Muscle of back (tissue), 13 donors: ENCODE measurements at places on chromosomes 3 and 15.

DNA sequence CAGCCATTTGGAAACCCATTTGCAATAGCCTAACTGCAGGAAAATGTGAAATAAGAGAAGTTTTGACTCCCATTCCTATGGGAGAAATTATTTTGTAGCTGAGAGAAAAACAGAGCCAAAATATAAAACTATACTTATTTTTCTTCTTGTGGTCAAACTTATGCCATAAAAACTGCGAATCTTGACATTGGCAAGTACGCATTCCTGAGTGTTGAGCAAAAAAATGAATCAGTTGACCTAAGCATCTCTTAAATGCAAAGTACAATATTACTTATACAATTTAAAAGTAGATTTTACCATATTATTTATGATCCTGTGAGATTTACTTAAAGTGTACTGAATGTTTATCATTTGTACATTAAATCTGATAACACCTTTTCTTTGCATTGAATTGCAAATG, 50.1 kb upstream of the CMC1 start:
- no peak for DNase-seq

DNA sequence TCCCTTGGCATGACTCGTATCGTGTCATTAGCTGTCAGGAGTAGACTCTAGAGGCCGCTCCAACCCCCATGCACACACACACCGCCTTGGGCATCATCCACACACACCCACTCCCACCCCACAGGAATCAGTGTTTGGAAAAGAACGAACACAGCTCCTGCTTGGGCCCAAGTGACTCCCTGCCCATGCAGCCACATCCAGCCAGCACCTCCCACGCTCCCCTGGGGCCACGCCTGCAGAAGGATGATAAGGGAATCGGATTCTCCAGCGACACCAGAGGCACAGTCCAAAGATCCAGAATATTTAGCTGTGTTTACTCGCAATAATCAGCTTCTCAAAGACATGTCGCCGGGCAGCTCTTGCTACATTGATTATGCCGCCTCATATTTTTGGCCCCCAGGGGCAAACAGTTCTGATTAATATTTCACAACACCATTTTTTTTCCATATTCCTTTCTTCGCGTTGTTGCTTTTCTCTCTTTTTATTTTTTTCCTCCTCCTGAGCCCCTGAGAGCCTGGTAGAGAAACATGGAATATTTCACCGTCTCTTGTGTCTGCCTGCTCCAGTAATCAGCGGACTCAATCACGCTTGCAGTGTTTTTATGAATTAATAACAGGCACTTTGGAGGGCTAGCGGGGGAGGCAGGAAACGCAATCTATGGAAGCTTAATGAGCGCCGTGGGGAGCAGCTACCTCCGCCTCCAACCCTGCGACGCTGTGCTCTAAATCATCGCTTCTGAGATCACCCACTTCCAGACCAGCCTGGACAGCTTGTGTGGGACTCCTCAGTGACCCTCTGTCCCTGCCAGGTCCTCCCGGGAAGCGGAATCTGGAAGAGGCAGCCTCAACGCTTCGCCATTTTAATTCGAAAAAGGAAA, 221.4 kb downstream of the TLE3 start:
- DNase-seq: no peak

DNA sequence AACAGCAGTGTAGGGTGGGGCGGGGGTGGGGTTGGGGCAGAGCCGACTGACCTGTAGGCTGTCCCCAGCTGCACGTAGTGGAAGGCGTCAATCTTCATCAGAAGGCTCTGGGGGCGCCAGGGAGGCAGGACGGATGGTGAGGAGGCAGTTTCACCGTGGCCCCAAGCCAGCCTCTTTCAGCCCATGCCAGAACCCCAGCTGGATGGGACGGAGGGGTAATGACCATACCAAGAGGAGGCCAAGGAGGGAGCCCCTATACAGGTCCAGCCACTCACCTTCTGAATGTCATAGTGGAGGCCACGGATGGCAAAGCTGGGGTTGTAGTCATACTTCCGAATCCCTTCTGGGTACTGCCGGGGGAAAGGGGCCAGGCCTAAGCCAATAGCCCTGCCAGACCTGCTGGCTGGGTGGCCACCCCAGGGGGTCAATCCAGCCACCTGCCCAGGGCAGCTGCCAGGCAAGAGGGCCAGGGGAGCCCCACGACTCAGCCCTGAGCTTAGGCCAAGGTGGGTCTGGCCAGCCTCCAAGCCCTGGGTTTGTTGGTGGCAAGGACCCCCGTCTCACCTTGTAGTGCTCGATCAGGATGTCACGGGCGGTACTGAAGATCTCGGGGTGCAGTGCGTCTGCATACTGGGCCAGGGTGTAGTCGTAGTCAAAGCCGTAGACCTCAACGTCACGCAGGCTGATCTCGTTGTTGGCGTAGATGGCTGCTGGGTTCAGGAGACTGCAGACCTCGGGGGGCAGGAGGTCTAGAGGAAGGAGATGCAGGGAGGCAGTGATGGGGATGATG, 4.9 kb downstream of the NT5DC2 start:
- DNase-seq: no peak

- DNase-seq: no peak
Measured at GRCh38 chr3:17032407-17033034, 147.8 kb downstream of the PLCL2 start.

DNA sequence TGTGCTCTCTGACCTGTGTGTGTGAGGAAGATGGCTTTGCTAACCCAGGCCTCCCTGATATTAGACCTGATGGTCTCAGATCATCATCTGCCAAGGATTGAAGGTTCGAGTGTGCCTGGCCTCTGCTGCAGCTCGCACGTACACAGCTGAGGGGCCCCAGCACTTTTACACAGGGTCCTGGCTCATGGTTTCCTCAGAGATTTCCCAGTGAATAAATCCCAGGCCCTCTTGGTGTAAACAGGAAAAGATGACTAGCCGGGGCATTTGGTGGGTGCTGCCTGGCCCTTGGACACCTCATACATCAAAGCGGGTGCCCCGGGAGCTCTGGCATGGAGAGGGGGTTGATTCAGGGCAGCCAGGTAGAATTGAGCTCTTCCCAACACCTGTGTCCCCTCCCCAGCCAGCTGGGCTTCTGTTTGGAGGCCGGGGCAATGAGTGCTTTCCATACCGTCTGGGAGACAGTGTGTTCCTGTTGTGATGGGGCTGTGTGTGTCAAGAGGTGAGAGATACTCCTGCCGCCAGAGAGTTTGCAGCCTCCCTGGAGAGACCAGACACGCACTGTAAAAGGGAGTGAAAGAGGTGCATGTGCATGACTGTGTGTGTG, 72.5 kb upstream of the TLE3 start:
- no peak for DNase-seq

- DNase-seq: peak; percentile 64
Measured at GRCh38 chr3:66483006-66483405, 17.8 kb downstream of the LRIG1 start.

DNA sequence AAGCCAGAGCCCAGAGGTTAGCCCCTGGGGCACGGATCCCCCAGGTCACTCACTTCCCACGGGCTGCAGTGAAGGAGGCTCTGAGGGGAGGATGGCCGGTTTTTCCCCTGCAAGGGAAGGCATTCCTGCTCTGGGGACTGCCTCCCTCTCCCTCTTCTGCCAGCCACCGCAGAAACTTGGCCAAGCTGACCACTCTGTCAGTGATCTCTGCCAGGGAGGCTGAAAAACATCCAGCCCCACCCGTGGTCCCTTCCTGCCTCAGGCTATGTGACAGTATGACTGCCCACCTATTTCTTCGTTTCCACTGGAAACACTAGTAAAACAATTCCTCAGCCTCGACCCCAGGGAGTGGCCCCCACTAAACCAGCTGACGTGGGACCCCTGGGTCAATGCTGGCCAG, 14.6 kb upstream of the FANCD2 start:
- DNase-seq: no peak

DNA sequence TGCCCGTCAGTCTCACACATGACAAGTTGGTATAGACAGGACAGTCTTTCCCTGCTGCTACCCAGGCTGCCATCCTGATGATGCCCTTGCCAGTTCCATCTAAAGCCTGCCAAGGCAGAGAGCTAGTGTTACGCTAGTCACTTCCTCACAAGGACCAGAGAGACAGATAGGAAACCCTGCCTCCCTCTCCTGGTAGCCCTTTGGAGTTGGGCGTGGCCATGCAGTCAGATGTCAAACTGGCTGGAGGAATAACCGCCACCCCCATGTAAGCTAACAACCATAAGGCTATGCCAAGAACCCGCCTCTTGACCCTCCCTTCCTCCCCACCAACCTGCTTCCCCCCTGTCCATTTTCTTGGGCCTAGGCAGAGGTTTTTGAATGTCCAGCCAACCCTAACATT, 2.8 kb downstream of the TMEM115 start:
- no peak for DNase-seq

- DNase-seq: peak; percentile 66
Measured at GRCh38 chr3:30286007-30286669, 320.3 kb upstream of the TGFBR2 start.

- peak; percentile 56 for DNase-seq
Measured at GRCh38 chr3:27467545-27467944, 16.6 kb downstream of the SLC4A7 start.

DNA sequence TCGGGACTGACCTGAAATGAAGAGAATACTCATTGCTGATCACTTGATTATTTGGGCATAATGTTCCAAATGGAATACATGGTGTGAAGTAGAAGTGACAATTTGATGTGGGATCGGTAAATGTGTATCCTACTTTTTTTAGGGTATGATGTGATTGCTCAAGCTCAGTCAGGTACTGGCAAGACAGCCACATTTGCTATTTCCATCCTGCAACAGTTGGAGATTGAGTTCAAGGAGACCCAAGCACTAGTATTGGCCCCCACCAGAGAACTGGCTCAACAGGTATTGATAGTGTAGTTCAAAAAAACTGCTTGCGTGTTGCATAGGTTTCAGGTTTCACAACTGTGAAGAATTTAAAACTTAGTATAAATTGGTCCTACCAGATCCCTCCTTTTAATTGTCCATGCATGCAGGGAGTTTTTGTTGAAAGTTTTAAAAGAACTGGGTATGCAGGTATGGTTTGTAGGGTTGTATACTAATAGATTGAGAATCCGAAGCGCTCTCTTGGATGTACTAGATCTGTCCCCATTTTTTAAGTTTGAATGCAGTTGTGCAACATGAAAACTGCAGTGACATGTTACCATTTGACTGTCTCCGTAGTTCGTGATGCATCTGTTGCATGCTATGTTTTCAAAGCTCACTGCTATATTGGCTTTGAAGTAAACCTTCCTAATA, 1.6 kb downstream of the EIF4A2 start:
- DNase-seq: no peak

- DNase-seq: peak; percentile 55
Measured at GRCh38 chr3:115512565-115513415, 110.5 kb upstream of the GAP43 start.

- no peak for DNase-seq
Measured at GRCh38 chr3:46427916-46428833, 21.1 kb downstream of the CCRL2 start.

GRCh38 chr15:51842852-51843737, 13.6 kb downstream of the TMOD3 start:
- peak; percentile 24 for DNase-seq

- no peak for DNase-seq
Measured at GRCh38 chr15:52082197-52083036, 30.2 kb downstream of the BCL2L10 start.

- DNase-seq: no peak
Measured at GRCh38 chr3:59418836-59419235, 369.0 kb upstream of the CFAP20DC start.

GRCh38 chr3:9135930-9136525, 113.4 kb downstream of the SRGAP3 start:
- peak; percentile 66 for DNase-seq

DNA sequence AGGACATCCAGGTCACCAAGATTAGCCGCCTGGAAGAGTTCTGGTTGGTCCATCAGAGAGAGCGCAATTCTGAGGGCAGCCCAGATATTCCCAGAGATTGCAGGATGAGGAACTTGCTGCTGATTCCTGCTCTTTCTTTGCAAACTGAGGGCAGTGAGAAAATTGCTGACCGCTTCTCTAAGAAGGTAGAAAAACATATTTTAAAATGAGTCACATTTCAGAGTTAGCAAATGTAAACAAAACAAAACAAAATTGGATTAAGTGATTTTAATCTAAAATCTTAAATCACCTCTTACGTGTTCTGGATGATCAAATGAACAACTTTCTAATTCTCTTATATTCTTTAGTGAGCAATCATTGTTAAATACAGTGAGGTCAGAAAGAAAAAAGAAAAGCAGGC, 149.0 kb downstream of the USP13 start:
- no peak for DNase-seq

- DNase-seq: no peak
Measured at GRCh38 chr15:31283043-31283442, 43.6 kb upstream of the KLF13 start.

DNA sequence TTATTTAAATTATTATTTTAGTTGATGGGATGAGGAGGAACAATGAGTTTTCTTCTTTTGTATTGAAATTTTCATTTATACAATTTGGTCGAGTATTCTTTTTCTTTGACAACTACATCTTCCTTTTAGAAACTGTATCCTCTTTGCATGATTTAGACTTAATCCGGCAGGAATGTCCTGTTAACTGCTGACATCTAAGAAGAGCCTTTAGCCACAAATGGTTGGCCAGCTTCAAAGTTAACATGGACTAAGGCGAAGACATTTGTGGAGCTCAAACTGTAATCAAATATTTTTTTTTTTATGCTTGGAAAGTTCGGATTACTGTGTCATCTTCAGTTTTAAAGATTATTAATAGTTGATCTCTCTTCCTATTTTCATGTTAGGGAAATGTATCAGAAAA, 43.2 kb downstream of the RIOX2 start:
- DNase-seq: no peak

DNA sequence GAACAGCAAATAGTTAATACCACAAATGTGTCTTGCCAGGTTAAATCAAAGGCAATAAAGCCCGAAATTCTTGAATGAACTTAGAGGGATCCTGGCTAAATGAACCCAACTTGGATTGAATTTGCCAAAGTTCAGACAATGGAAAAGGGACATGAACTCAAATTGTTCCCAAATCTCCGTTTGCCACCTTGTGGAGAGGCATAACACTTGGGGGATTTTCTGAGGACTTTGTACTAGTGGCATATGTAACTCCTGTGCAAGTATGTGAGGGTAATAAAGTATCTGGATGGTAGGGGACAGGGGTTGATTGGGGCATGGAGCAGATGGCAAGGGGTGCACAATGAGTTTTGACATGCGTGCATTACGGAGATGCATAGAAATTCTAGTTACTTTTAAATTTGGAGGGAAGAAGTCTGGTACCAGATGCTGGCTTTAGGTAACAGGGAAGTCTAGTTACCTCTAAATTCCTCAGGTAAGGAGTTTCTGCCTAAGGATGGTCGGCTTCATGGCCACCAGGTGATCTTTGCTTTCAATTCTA, 1.2 kb upstream of the TCAIM start:
- no peak for DNase-seq

DNA sequence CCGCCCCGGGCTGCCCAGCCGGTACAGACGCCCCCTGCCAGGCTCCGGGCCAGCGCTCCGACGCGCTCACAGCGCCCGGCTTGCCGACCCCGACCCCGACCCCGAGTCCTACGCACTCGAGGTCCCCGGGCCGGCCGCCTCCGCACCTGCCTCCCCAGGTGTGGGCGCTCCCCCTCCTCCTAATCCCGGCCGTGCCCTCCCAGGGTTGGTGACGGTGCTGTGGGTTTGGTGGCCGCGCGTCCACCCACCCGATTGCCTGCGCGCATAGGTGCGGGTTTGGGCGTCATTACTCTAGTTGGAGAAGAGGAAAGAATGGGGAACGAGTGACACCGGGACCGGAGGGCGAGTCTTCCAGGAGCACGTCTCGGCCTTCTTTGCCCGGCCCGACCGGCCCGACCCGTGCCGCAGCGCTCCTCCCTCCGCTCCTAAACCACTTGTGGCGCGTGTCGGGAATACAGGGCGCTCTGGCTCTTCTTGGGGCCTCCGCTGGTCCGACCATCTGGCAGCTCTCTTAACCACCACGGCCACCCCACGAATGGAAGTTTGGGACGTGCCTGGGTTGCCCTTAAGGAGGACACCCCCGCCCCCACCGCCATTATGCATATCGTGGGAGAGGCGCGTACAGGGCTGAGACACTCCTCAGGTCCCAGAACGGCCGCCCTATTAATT, 810 bp upstream of the THRB start:
- DNase-seq: no peak
